Articular chondrocyte of knee joint (primary cell): ENCODE measurements at places on chromosomes 7 and 10. TPM values are rescaled to one million over a fixed set of nuclear protein-coding genes. Genes with fewer than 3 reads are reported as not detected.

The AKR1D1 gene
- not detected in 2 replicates for total RNA-seq

The ZNF32 gene
- total RNA-seq: 29.5 and 32.9 TPM in 2 replicates

The WAPL gene
- 46.5 and 51.3 TPM in 2 replicates for total RNA-seq

The MKX gene
- total RNA-seq: 10.1 and 14.8 TPM in 2 replicates

The PRKG1 gene
- 16.5 and 21.0 TPM in 2 replicates for total RNA-seq

The SPDYE2B gene
- not detected in 2 replicates for total RNA-seq

The SPDYE16 gene
- total RNA-seq: 0.11 TPM in 1 of 2 replicates, not detected in the other
